Activated CD8-positive, alpha-beta T cell treated with anti-CD3 and anti-CD28 coated beads, Interleukin-2, amount 10 ng/mL, durations not matched to agents 7 days and 5 days (primary cell): ENCODE measurements at places on chromosomes 2 and 18. TPM values are rescaled to one million over a fixed set of nuclear protein-coding genes. Genes with fewer than 3 reads are reported as not detected.

GRCh38 chr2:80164375-80164774 is 140.2 kb downstream of the LRRTM1 start:
- no peaks in the 10 kb centered on the region for H3K27me3 ChIP-seq
- no peak for DNase-seq
- H3K27ac ChIP-seq, result no peak overlapping the region
- H3K4me1 ChIP-seq, result no peaks in the 10 kb centered on the region
- no peak overlapping the region for H3K4me3 ChIP-seq

DNA sequence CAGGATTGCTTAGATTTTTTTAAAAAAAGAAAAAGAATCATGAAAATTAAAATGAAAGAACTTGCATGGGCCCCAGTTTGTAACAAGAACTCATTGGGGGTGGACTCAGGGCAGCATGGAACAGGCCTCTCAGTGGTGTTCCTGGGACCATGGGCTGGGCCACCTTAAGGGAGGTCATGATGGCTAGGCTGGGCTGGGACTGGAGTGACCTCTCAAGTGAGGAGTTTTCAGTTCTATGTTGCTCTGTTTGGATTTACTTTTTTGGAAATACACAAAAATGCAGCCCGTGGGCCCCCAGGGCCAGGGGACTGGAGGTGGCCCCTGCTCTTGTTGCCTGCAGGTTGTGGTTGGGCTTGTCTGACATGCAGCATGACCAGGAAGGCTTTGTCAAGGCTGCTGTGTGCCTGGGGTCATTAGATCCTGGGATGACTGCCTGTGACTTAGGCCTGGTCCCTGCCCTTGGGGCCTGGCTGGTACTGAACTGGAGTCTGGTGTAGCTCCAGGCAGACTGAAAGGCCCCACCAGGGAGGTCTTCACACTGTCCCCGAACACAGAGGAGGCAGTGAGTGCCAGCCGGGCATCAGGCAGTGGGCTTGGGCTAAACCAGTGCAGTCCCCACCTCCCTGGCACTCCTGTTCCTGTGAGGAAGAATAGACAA is 115.6 kb downstream of the GLI2 start:
- H3K4me3 ChIP-seq, result no peak overlapping the region
- H3K4me1 ChIP-seq, result no peaks in the 10 kb centered on the region
- no peak for DNase-seq
- no peaks in the 10 kb centered on the region for H3K36me3 ChIP-seq
- no peak overlapping the region for H3K27ac ChIP-seq

The NFATC1 gene
- total RNA-seq, result 26.5 TPM

- peaks cover 26% of the 10 kb centered on the region for H3K36me3 ChIP-seq
- no peak overlapping the region for H3K4me3 ChIP-seq
- H3K27me3 ChIP-seq, result no peaks in the 10 kb centered on the region
- no peak overlapping the region for H3K27ac ChIP-seq
- no peak for DNase-seq
- peaks cover 5% of the 10 kb centered on the region for H3K4me1 ChIP-seq
Observed at GRCh38 chr2:18551623-18552022, 8.8 kb downstream of the RDH14 start.

- H3K27ac ChIP-seq, result no peak overlapping the region
- H3K4me1 ChIP-seq, result no peaks in the 10 kb centered on the region
- H3K27me3 ChIP-seq, result no peaks in the 10 kb centered on the region
- H3K36me3 ChIP-seq, result no peaks in the 10 kb centered on the region
- H3K4me3 ChIP-seq, result no peak overlapping the region
Observed at GRCh38 chr2:103959174-103960128, 894.5 kb upstream of the POU3F3 start.

GRCh38 chr2:238059505-238059904 is 1.3 kb upstream of the SCLY start:
- H3K4me1 ChIP-seq, result peaks cover 48% of the 10 kb centered on the region
- peaks cover 17% of the 10 kb centered on the region for H3K36me3 ChIP-seq
- H3K27me3 ChIP-seq, result peaks cover 12% of the 10 kb centered on the region
- no peak for DNase-seq
- peak overlapping the region; percentile 84 for H3K4me3 ChIP-seq

The ASTL gene
- total RNA-seq, result not detected

The CFC1B gene
- total RNA-seq, result not detected

DNA sequence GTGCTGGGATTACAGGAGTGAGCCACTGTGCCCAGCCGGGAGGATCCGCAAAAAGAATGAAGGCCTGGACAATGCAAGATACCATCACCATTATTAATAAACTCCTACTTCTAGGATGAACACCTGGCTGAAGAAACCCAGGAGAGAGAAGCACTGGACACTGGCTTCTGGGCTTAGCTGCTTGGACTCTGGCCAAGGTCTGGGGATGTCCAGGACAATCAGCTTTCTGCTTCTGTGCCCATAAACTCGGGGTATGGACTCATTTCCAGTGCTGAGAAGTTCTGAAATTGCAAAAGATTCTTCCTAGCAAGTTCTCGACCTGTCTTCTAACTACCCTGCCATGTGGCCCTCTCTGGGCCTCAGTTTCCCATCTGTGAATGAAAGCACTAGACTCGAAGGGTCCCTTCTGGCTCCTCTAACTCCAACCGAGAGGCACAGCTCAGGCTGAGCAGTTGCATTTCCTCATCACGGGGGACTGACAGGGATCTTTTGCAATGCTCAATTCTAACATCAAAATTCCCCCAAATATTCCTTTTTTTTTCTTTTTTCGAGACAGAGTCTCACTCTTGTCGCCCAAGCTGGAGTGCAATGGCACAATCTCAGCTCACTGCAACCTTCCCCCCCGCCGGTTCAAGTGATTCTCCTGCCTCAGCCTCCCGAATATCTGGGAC is 2.4 kb upstream of the SH2D6 start:
- H3K4me3 ChIP-seq, result no peak overlapping the region
- peaks cover 3% of the 10 kb centered on the region for H3K27me3 ChIP-seq
- H3K36me3 ChIP-seq, result no peaks in the 10 kb centered on the region
- DNase-seq, result no peak

DNA sequence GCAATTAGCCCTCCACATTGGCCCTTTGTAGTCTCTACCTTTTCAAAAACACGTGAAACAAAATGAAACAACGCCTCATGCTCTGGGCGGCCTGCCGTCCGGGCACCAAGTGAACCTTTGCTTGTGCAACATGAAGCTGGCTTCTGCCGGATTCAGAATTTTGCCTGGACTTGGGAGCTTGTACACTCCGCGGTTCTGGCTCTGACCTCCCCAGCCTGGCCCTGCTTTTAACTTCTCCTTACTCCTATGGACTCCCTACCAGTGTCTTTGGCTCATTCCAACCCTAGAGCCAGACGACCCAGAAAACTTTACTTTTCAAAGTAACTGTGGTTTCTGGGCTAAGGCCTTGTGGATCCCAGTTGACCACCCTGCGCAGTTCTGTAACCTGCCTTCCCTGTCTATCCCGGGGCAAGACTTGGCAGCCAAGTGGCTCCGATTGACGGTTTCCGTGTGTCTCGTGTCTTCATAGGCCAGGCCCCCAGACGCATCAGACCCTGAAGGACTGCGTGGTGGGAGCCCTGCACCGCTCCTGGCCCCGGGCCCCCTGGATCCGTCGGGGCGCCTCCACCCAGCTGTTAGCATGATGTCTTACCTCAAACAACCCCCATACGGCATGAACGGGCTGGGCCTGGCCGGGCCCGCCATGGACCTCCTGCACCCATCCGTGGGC is 1.9 kb downstream of the OTX1 start:
- no peak for DNase-seq
- H3K27ac ChIP-seq, result no peak overlapping the region
- H3K36me3 ChIP-seq, result peaks cover 6% of the 10 kb centered on the region
- H3K4me1 ChIP-seq, result peaks cover 83% of the 10 kb centered on the region

The MRO gene
- not detected for total RNA-seq

The SMIM21 gene
- total RNA-seq, result not detected

- no peak overlapping the region for H3K4me3 ChIP-seq
- DNase-seq, result no peak
- no peaks in the 10 kb centered on the region for H3K36me3 ChIP-seq
- no peak overlapping the region for H3K27ac ChIP-seq
- peaks cover 51% of the 10 kb centered on the region for H3K27me3 ChIP-seq
- H3K4me1 ChIP-seq, result peaks cover 11% of the 10 kb centered on the region
Observed at GRCh38 chr2:26971911-26972786, 1.7 kb downstream of the MAPRE3 start.

The ATG9A gene
- 53.8 TPM for total RNA-seq

DNA sequence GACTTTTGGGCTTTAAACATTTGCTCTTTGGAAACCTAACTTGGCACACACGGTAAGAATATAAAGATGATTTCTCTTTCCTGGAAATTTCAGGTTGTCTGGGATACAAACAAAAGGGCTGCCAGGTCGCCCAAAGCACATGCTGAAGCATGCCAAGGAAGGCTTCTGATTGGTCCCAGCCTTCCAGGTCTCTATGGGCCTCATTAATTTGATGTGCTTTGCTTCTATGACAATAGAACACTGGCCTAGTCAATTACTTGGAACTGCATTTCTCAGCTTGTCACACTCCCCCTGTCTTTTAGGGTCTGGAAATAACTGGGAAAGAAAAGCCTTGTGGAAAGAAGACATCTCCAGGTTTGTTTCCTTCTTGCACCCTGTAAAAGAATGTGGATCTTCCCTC is 228.9 kb downstream of the ADCYAP1 start:
- H3K4me3 ChIP-seq, result no peak overlapping the region
- no peaks in the 10 kb centered on the region for H3K36me3 ChIP-seq

DNA sequence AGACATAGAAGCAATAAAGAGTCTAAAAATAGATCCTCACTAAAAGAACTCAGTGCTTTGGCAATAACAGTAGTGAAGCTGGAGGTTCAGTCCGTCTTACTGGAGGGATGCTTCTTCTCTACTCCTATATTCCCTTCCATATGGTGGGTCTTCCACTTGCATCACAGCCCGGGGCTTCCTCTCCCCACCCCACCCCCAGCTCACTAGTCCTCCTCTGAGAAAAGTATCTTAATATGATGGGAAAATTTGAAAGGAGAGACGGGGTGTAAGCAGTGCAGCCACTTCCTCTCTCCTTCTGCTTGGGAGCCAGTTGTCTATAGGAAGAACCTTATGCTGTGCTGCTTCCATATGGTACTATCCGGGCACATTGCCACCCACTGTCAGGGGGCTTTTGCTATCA is 57.2 kb upstream of the SPOPL start:
- H3K4me1 ChIP-seq, result no peaks in the 10 kb centered on the region
- DNase-seq, result no peak
- no peaks in the 10 kb centered on the region for H3K36me3 ChIP-seq
- no peaks in the 10 kb centered on the region for H3K27me3 ChIP-seq
- no peak overlapping the region for H3K27ac ChIP-seq

DNA sequence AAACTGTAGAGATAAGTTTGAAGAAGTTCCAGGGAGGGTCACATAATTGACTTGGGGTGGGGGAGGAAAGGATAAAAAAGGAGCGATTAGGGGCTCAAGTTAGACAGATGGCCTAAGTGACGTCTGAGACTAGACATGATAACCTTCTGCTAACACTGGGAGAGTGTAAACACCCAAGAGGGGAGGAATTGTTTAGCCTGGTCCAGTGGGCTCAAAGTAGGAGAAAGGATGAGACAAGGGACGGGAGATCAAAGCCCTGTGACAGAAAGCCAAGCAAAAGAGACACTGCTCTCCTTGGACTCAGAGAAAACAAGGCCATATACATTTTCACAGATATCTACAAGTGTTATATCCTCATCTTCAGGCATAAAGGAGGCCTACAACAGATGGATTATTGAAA is 45.5 kb upstream of the IHH start:
- DNase-seq, result no peak
- H3K27me3 ChIP-seq, result no peaks in the 10 kb centered on the region
- H3K36me3 ChIP-seq, result no peaks in the 10 kb centered on the region
- peaks cover 26% of the 10 kb centered on the region for H3K4me1 ChIP-seq
- no peak overlapping the region for H3K27ac ChIP-seq
